ENCODE measurements at places on chromosomes 3 and 15.

- DNase-seq = peak; percentile 45
These were observed 325.9 kb upstream of the CTDSPL start for GRCh38 chr3:37535526-37536432.

DNA sequence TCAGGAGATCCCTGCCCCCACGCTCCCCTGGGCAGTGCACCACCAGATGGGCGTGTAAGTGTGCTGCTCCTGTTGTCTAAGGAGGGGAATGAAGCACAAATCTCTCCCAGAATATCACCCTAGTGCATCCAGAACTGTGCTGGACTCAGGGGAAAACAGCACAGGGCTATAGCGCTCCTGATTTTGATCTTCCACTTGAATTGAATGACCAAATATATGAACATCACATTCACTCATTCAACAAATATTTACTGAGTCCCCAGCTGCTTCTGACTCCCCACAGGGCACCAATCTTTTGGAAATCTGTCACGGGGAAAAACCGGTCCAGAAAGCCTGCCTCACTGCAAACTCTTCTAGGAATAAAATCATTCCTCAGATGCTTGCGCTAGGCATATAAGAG is 2.4 kb downstream of the CPLX3 start:
- no peak for DNase-seq

- no peak for DNase-seq
These were observed 7.7 kb downstream of the SEMA6D start for GRCh38 chr15:47725051-47725450.

DNA sequence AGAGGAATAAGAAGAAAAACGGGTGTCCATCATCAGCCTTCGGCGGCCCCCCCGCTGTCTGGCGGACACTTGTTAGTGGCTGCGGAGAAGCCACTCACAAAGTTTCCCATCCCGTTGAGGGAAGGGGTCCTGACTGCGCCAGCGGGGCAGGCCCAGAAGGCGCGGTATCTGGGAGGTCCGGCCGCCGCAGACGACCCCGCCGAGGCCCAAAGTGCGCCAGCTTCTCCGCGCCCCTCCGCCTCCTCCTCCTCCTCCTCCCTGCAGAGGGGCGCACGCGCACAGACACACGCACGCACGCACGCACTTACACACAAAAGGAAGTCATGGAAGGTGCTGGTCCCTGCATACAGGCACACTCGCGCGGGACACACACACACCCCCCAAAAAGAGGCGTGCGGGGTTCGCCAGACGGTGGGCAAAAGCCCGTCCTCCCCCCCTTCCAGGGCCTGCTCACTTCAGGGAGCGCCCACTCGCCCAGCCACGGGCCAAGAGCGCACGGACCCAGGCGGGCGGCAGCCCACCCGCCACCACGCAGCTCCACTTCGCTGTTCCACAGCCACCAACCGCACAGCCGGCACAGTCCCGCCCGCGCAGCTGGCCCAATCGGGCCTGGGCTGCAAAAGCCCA is 18.0 kb downstream of the ZNF148 start:
- peak; percentile 84 for DNase-seq

- DNase-seq = peak; percentile 23
These were observed 13.1 kb downstream of the MME start for GRCh38 chr3:155093261-155093660.
